Osteocyte (in vitro differentiated cells): ENCODE measurements at places on chromosomes 7 and 10. TPM values are rescaled to one million over a fixed set of nuclear protein-coding genes. Genes with fewer than 3 reads are reported as not detected.
A peak's percentile ranks its signal among the peaks of the same experiment; 100 is the strongest.

DNA sequence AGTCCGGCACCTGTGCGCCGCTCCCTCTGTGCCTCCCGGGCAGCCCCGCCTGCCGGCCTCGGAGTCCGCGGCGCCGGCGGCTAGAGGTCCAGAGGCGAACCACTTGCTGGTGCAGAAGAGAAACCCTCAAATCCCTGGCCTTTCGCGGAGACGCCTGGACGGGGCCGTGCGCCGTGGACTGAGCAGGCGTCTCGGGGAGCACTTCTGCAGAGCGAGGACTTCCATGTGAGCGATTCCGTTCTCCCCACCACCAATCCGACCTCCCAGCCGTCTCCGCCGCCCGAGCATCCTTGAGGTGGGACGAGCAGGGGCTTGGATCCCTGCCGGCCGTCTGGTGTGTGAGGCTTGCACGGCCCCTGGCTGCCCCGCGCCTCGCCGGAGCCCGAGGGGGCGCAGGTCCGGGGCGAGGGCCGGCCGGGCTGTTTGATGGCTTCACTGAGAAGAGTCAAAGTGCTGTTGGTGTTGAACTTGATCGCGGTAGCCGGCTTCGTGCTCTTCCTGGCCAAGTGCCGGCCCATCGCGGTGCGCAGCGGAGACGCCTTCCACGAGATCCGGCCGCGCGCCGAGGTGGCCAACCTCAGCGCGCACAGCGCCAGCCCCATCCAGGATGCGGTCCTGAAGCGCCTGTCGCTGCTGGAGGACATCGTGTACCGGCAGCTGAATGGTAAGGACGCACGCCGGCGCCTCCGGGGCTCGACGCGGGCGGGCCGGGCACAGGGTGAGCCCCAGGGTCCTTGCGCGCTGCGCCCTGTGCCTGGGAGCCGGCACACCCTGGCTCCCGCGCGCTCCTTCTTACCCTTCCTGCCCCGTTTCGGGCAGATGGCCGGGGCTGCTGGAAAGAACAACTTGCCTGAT, 660 bp downstream of the GALNT17 start:
- peaks cover 2% of the 10 kb centered on the region for H3K4me1 ChIP-seq
- H3K36me3 ChIP-seq, result no peaks in the 10 kb centered on the region
- H3K27ac ChIP-seq, result no peak overlapping the region
- peak overlapping the region; percentile 51 for H3K4me3 ChIP-seq
- no peak for DNase-seq
- peaks cover 29% of the 10 kb centered on the region for H3K27me3 ChIP-seq

DNA sequence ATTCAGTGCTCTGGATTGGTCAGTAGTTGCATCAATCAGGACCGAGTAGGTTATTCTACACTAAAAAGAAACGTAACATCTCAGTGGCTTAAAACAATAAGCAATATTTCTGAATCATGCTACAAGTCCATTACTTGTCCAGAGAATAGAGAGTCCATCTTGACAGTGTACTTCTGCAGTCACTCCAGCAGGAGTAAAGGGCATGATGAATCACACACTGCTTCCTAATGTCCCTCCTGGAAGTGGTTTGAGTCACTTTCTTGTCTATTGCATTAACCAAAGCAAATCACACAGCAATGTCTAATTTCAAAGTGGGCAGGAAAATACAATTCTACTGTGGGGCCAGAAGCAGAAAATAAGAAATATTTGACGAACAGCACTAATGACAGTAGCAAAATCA, 124.8 kb downstream of the TSPAN12 start:
- H3K4me3 ChIP-seq, result no peak overlapping the region
- peaks cover 40% of the 10 kb centered on the region for H3K4me1 ChIP-seq
- DNase-seq, result no peak
- no peak overlapping the region for H3K27ac ChIP-seq
- no peaks in the 10 kb centered on the region for H3K36me3 ChIP-seq

DNA sequence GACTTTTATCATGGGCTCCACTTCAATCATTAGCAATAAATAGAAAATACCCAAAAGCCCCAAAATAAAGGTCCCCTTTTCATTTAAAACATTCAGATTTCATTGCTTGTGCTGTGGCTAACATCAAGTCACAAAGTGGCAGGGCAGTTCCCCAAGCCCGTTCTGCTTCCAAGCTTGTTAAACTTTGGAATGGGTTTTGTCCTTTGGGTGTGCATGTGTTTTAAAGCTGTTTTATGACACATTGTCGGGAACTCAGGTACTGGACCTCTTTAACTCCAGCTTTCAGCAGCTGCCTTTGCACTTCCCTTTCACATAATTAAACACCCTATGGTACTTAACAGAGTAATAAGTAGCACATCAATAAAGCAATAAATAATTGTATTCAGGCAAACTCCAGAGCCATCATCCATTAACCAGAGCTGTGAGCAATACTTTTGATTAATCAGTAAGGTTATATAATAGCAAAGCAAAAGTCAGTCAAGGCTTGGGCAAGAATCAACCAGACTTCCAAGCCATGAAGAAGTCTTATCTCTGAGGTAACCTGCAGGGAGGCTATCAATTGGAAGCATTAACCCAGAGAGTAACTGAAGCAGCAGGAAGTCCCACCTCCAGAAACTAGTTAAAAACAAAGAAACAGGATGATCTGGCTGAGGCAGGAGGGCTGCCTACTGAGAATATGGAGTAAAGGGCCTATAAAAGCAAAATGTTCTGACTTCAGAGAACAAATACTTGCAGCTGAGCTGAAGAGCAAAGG, 56.1 kb upstream of the ARID5B start:
- H3K27me3 ChIP-seq, result no peaks in the 10 kb centered on the region
- no peak for DNase-seq
- H3K27ac ChIP-seq, result peak overlapping the region; percentile 62
- no peak overlapping the region for H3K4me3 ChIP-seq
- H3K36me3 ChIP-seq, result no peaks in the 10 kb centered on the region
- peaks cover 21% of the 10 kb centered on the region for H3K4me1 ChIP-seq

DNA sequence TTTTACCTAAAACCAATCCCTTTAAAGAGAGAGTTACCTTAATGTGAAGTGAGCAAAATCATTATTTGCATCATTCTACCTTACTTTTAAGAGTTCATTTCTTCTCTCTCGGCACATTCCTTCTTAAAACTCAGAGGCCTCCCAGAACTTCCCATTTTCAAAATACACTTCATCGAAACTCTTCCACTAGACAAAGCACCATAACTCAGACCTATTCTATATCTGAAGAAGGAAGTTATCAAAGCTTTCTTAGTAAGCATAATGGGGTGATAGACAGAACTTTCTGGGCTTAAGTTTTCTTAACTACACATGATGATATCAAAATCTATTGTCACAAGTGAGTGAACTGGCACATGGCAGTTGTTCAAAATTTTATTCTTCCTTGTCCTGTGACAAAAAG, 24.6 kb upstream of the GNAT3 start:
- no peak overlapping the region for H3K27ac ChIP-seq
- H3K4me1 ChIP-seq, result peaks cover 8% of the 10 kb centered on the region
- H3K4me3 ChIP-seq, result no peak overlapping the region
- DNase-seq, result no peak
- H3K27me3 ChIP-seq, result no peaks in the 10 kb centered on the region

DNA sequence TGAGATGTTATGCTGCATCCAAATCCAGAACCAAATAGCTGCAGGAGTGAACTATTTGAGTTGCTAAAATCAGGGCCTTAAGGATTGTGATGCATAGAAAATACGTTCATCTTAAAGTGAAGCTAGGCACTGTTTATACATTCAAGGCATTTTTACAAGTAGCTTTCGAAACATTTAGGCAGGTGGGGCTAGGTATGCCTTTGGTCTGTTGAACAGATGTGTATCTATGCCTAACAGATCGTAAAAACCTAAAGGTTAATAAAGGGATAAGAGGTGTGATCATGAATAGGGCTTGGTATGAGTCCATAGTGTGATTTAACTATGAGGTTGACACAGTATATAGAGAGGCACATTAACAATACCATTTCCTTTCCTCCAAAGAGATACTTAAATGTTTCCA, 262.5 kb downstream of the SEMA3D start:
- H3K4me3 ChIP-seq, result no peak overlapping the region
- H3K4me1 ChIP-seq, result no peaks in the 10 kb centered on the region
- peaks cover 5% of the 10 kb centered on the region for H3K36me3 ChIP-seq
- DNase-seq, result no peak
- H3K27me3 ChIP-seq, result no peaks in the 10 kb centered on the region

GRCh38 chr7:97001221-97001620, 4.1 kb upstream of the DLX6 start:
- H3K27me3 ChIP-seq, result peaks cover 85% of the 10 kb centered on the region
- H3K4me3 ChIP-seq, result no peak overlapping the region
- no peak for DNase-seq
- peaks cover 47% of the 10 kb centered on the region for H3K4me1 ChIP-seq
- H3K36me3 ChIP-seq, result no peaks in the 10 kb centered on the region

The RELN gene
- 0.19 and 0.52 TPM in 2 replicates for total RNA-seq

The CYTH3 gene
- 63.9 and 66.6 TPM in 2 replicates for total RNA-seq

The ANKIB1 gene
- total RNA-seq, result 63.8 and 74.8 TPM in 2 replicates

The CCDC186 gene
- total RNA-seq, result 18.2 and 23.8 TPM in 2 replicates

The TRIM50 gene
- total RNA-seq, result not detected in 2 replicates

The UCMA gene
- total RNA-seq, result not detected in 2 replicates

The VAX1 gene
- 3.2 and 4.0 TPM in 2 replicates for total RNA-seq
